ENCODE measurements at places on chromosomes 1 and 21.

- no peak for DNase-seq
These were observed 63.1 kb downstream of the CDC14A start for GRCh38 chr1:100415498-100415778.

DNA sequence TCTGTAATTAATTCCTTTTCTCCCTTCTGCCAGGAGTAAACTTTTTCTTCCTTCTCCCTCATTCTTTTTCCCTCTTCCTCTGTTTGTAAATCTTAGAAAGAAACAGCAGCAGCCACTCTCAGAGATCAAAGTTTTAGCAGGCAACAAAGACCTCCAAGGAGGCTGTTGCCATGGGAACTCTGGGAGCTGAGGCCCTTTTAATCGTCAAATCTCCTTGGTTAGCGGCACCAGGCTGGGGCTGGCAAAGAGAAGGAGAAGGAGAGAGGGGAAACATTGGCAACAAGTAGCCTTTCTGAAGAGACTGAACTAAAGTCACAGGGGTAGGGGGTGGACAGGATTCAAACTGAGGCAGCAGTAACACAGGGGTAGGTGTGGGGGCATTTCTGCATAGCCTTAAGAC is 25.2 kb downstream of the ILDR2 start:
- DNase-seq, result no peak

- DNase-seq, result no peak
These were observed 104.2 kb downstream of the ATP5PO start for GRCh38 chr21:33811167-33812010.

GRCh38 chr1:222629921-222630535 is 12.1 kb downstream of the MIA3 start:
- no peak for DNase-seq

- DNase-seq, result no peak
These were observed 63.9 kb downstream of the CD247 start for GRCh38 chr1:167454304-167454893.

DNA sequence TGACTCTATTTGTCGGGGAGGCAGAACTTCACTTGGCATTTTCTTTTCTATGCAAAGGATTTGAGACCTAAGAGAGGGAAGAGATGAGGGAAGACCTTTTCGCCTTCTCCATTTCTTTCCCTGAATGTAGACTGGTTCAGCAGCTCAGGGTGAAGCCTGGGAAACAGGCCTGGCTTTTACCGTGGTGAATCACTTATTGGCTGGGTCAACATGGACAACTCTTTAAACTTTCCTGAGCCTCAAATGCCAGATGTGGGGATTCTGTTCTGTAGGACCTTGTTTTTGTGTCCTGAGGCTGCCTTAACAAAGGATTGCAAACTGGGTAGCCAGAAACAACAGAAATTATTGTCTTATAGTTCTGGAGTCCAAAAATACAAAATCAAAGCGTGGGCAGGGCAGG is 455.8 kb upstream of the VAMP3 start:
- DNase-seq, result no peak

- DNase-seq, result no peak
These were observed 926.6 kb downstream of the LTN1 start for GRCh38 chr21:28066076-28066475.

DNA sequence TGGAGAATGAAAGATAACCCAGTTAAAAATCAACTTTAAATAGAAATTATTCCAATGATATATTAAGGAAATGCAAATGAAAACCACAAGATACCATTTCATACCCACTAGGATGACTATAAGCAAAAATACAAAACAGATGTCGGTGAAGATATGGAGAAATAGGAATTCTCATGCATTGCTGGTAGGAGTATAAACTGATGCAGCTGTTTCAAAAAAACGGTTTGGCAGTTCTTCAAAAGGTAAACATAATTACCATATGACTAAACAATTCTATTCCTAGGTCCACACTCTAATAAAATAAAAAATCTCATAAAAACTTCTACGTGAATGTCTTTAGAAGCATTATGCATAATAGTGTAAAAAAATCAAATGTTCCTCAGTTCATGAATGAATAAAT is 763.3 kb upstream of the BRINP3 start:
- DNase-seq, result no peak

GRCh38 chr1:183578856-183579255 is 11.4 kb downstream of the NCF2 start:
- no peak for DNase-seq

DNA sequence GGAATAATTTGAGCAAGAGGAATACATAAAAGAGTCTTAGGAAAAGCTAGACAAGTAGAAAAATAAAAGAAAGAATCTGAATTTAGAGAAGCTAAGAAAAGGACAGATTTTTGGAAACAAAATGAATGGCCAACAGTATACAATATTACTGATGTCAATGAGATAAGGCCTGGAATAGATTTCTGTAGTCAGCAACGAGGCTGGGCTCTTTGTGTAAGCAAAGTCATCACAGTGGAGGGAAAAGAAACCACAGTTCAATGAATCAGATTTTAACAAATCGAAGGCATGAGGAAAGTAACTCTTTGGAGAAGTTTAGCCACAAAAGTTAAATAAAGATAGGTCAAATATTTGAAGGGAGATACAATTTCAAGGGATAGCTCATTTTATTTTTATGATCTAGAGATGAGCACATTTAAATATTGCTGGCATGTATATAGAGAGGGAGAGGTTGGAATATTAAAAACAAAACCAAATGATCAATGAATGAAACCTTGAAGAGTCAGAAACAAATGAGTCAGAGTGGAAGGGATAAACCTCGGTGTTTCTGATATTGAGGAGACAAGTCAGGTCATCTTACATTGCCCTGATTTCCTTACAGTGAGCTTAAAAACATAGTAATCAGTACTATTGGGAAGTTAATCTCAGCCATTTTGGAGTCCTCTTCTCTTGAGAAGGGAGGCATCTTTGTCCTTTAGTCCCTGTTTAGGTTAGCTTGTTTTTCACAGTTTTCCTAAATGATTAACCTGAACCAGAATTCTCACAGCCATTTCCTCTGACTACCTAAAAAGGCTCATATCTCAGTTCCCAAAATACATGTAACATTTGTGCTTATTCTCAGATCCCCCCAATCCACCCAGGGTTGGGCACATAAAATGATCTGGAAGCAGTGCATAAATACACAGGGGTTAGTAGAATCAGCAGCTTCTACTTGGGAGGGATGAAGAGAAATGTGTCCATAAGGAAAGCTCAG is 620.0 kb upstream of the B3GALT2 start:
- DNase-seq, result no peak

GRCh38 chr1:157137408-157138219 is 581 bp downstream of the ETV3 start:
- DNase-seq, result no peak

- no peak for DNase-seq
These were observed 9.0 kb downstream of the SLC9A1 start for GRCh38 chr1:27145934-27146354.

DNA sequence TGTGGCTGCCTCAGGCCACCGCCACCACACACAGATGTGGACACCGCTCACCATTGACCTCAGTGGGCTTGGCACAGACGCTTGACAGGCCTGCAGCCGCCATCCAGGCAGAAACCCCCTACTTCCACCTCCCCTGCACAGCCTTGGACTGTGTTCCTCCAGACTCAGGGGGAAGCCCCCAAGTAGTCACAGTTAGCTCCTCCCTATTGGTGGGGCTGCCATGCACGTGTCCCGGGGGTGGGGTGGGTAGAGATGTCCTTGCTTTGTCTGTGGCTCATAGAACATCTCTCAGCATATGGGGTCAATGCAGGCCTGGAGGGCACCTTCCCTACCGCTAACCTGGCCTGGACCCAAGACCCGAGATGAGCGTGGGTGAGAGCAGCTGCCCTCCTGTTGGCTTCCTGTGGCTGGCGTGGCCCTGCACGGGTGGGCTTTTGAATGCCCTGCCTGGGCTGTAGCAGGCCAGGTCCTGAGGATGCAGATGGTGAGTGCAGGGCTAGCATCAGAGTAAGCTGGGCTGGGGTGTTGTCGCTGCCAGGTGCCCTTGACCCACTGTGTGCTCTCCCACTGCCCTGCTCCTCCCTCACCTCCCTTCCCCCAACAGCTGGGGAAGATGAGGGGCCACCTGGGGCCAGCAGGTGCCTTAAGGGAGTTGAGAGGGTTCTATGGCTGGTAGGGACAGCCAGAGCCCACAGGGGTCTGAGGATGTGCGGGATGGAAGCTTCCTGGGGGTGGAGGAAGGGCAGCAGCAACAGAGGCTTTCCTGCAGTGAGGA is 6.2 kb downstream of the CROCC start:
- DNase-seq, result no peak

Measured in stimulated activated CD4-positive, alpha-beta T cell treated with anti-CD3 and anti-CD28 coated beads, Interleukin-4, amount 100 ng/mL, for 1 hour (primary cell).